ENCODE measurements at places on chromosomes 16 and 17.
A peak's percentile ranks its signal among the peaks of the same experiment; 100 is the strongest.

DNA sequence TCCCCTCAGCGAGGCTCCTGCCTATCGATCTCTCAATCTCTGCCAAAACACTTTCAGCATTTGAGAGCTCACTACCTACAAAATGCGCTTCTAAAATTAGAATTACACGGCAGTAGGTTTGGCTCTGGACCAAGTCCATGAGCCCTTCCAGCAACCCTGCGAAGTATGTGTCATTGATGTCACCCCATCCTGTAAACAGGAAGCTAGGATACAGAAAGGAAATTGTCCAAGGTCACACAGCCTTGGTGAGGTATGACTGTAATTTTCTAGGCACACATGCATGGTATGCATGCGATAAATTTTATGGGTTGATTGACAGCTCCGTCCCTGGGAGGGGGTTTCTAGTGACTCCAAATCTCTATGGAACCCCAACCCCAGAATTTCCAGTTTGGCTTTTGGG, 330.3 kb upstream of the CDH5 start:
- peak; percentile 29 for DNase-seq

- peak; percentile 71 for DNase-seq
Observed at GRCh38 chr16:51146256-51146924, 4.7 kb downstream of the SALL1 start.

DNA sequence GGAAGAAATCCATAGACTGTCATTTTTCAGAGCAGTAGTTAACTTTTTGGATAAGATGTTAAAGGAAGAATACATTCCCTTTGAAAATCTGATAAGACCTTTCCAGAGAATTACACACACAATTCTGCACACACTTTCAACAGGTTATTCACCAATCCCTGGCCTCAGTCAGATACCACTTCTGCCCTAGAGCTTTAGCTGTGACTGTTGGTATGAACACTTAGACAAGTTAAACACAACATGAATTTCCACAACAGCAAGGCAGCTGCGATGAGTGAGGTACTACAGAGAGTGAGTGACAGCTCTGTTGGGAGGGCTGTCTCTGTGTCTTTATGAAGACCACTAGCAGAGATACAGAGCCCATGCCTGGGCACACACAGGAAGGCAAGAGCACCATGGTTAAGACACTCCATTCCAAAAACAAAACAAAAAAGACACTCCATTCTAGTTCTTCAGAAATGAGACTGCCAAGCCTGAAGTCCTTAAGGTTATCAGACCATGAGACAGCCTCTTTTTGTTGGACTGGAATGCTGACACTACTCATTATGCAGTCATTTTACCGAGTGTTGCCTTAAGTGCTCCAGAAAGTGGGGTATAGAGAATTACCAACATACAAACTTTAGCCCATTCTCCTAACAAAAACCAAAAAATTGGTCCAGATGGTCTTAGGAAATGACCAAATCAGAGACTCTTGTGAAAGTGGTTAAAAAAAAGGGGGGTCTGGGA, 42.4 kb downstream of the TOM1L2 start:
- DNase-seq: peak; percentile 58

- DNase-seq: no peak
Observed at GRCh38 chr16:66113223-66113622, 253.3 kb upstream of the CDH5 start.

DNA sequence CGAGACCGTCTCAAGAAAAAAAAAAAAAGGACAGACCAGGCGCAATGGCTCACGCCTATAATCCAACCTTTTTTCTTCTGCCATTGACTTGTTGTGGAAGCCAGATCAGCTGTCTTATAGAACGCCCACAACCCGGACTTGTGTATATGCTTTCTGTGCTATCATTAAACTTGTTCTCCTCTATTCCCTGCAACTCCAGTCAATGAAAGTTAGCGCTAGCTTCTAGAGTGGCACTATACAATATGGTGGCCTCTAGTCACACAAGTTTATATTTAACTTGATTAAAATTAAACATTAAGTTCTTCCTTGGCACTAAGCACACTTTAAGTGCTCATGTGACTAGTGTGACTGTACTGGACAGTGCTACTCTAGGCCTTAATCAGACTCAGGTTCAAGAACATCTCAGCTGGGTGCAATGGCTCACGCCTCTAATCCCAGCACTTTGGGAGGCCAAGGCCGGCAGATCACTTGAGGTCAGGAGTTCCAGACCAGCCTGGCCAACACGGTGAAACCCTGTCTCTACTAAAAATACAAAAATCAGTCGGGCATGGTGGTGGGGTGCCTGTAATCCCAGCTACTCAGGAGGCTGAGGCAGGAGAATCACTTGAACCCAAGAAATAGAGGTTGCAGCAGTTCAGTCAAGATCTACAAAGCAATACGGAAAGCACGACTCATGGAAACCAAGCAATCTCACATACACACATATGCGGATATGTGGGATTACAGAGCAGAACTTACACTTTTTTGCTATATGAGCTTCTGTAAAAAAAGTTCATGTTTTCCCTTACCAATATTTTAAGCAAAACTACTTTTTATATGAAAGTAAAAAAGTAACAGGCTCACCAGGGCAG, 18.8 kb upstream of the GLG1 start:
- DNase-seq: no peak

GRCh38 chr17:8628609-8629169, 1.8 kb downstream of the MYH10 start:
- DNase-seq: no peak

DNA sequence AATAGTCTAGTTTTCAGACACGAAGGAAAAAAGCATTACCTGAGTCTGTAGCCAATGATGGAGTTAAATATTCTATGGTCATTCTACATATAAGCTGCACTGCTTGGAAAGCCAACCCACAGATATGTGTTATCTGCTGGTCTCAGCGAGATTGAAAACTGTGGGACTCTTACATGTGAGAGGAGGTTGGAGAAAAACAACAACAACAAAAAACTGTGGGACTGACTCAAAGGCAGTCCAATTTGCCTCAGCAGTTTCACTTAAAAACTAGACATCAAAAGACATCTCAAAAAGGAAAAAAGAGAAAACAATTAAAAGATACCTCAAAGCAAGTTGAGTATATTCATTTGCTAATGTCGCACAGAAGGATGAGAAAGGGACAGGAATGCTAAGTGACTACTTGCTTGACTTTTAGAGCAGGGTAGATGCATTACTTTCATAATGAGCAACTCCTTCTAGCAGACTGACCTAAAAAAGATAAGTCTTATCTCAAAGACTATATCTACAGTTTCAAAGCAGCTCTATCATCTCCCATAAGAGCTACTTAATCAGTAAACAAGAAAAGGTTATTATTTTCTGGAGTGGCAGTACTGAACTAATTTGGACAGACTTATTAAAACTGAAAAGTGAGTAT, 35.5 kb upstream of the ITGA2B start:
- DNase-seq: no peak

DNA sequence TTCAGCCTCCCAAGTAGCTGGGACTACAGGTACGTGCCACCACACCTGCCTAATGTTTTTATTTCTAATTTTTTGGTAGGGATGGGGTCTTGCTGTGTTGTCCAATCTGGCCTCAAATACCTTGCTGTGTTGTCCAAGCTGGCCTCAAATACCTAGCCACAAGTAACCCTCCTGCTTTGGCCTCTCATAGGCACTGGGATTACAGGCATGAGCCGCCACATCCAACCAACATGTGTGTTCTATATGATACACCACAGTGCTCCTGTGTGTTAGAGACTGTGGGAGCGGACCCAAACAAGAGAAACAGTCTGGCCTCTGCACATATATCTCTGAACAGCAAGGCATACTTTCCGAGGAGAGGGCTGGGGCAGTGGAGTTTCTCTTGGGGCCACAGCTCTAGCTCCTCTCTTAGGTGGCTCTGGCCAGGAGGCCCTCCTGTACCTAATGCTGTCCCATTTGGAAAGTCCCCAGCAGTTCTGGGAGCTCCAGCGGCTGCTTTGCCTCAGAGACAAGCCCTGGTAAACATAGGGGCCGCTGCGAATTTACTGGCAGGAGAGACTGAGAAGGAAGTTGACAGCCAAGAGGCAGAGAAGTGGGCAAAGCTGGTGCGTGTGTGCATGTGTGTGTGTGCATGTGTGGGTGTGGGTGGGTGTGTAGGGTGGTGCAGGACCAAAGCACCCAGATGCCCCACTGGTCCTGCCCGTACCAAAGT, 95.0 kb downstream of the RAB11FIP4 start:
- no peak for DNase-seq

DNA sequence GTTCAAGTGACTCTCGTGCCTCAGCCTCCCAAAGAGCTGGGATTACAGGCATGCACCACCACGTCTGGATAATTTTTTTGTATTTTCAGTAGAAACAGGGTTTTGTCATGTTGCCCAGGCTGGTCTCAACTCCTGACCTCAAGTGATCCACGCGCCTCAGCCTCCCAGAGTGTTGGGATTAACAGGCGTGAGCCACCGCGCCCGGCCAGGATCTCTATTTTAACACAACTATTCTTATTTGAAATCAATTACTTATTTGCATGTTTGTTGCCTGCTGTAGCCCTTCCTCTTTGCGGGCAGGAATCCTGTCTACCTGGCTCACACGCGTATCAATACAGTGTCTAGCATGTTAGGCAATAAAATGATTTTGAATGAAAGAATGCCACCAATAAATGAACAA, 818 bp upstream of the CNEP1R1 start:
- DNase-seq: no peak

DNA sequence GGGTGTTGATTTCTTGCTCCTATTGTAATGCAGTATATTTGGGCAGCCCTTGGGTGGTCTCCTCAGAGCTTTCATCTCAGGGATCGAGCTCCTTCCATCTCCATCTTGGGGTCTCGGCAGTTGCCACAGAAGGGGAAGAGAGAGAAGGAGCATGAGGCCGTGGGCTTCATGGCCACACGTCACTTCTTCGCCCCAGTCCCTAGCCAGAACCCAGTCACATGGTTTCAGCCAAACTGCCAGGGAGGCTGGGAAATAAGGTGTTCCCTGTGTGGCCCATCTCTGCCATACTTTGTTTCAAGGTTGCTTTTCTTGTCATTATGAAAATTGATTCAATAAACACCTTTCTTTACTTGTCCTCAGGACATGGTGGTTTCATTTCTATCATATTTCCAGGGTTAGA, 68.4 kb upstream of the NKD1 start:
- DNase-seq: no peak

GRCh38 chr17:9860851-9861250, 35.1 kb downstream of the GLP2R start:
- DNase-seq: no peak

- DNase-seq: no peak
Observed at GRCh38 chr17:12995896-12996295, 21.9 kb downstream of the ELAC2 start.

- DNase-seq: no peak
Observed at GRCh38 chr17:37045351-37045922, 96.7 kb downstream of the AATF start.

DNA sequence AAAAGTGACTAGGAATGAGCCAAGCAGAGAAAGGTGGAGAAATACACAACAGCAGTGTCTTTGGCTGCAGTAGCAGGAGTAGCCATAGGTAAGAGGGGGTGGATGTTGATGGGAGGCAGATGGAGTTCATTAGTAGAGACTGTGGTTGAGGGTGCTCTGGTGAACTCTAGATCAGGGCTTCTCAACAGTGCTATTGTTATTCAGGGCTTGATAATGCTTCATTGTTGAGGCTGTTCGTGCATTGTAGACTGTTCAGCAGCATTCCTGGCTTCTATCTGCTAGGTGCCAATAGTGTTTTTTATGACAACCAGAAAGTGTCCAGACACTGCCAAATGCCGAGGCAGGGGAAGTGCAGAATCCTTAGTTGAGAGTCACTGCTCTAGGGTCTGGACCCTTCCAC, 3.6 kb downstream of the ALKBH5 start:
- DNase-seq: no peak

GRCh38 chr17:29778956-29779811, 150.8 kb downstream of the SSH2 start:
- peak; percentile 28 for DNase-seq

DNA sequence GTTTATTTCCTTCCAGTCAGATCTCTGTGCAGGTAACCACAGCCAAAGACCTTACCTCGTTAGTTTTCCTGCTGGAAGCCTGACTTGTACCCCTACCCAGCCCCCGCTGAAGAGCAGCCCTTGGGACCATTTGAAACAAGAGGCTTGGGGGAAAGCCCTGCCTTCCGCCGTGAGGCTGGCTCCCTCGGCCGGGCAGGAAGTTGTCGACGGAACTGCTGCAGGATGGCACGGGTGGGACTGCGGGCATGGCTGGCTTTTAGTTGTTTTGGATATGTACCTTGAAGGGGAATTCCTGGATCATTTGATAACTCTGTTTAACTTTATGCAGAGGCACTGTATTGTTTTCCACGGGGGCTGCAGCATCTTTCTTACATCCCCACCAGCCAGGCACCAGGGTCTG, 49.0 kb upstream of the ENDOV start:
- no peak for DNase-seq

- DNase-seq: no peak
Observed at GRCh38 chr17:79258843-79259242, 184.2 kb downstream of the ENGASE start.

DNA sequence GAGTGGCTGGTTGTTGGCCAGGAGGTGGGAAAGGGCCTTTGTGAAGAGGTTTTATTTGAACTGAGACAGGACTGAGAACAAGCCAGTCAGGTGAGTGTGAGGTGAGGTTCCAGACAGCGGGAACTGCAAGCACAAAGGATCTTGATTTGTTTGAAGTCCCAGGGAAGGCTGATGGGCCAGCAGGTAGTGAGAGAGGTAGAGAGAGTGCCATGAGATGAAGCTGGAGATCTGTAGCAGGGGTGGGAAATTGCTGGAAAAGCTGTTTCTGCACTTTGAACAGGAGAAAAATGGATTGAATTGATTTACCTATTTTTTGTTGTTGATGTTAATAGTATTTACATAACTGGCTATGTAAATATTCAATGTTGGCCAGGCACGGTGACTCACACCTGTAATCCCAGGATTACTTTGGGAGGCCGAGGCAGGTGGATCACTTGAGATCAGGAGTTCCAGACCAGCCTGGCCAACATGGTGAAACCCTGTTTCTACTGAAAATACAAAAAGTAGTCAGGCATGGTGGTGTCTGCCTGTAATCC, 7.7 kb upstream of the DCTPP1 start:
- no peak for DNase-seq

GRCh38 chr17:17668775-17669579, 12.3 kb upstream of the RAI1 start:
- no peak for DNase-seq

- DNase-seq: peak; percentile 62
Observed at GRCh38 chr17:4980644-4981216, 6.7 kb downstream of the CAMTA2 start.

GRCh38 chr17:62724398-62725146, 83.5 kb downstream of the MARCHF10 start:
- DNase-seq: no peak

GRCh38 chr17:82302991-82303943, 14.1 kb downstream of the CD7 start:
- DNase-seq: no peak

Measured in fibroblast of lung (primary cell).